ENCODE measurements at places on chromosomes 3 and 15.

- DNase-seq: no peak
Measured at GRCh38 chr3:131846296-131846924, 188.4 kb downstream of the CPNE4 start.

GRCh38 chr3:11077466-11077865, 76.8 kb upstream of the HRH1 start:
- DNase-seq: no peak

GRCh38 chr3:83890039-83890762, 1068.6 kb upstream of the CADM2 start:
- DNase-seq: no peak

GRCh38 chr3:70824078-70824477, 511.6 kb upstream of the MDFIC2 start:
- no peak for DNase-seq

DNA sequence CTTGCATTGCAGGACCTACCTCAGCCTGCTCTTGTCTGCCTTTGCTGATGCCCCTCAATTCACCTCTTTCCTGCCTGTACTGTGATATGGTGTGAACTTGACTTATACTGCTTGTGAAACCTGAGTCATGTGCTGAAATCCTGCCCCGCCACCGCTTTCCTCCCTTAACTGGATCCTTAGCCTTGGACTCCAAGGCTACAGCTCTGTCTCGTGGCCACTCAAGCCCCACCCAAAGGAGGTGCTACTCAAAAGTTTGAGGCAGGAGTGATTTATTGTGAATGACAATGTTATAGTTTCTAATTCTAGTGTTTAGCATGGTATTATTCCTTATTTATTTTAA, 56.1 kb downstream of the MYZAP start:
- no peak for DNase-seq

Measured in activated T-cell treated with anti-CD3 and anti-CD28 coated beads, Interleukin-2, amount 50 U/mL, for 1 hour (primary cell).